Urinary bladder (tissue), 4 donors: ENCODE measurements at places on chromosomes 2 and 18. TPM values are rescaled to one million over a fixed set of nuclear protein-coding genes. Genes with fewer than 3 reads are reported as not detected.

The HOXD4 gene
- 4.0 TPM for total RNA-seq

The LYPD6 gene
- 16.9 TPM for total RNA-seq

The GKN2 gene
- not detected for total RNA-seq

The ADAM23 gene
- total RNA-seq, result 7.4 TPM

The DSEL gene
- 49.3 TPM for total RNA-seq

The ST3GAL5 gene
- 59.4 TPM for total RNA-seq

The MEMO1 gene
- 56.0 TPM for total RNA-seq

The COL4A3 gene
- 0.74 TPM for total RNA-seq

The PLB1 gene
- 5.0 TPM for total RNA-seq

The PSMA8 gene
- not detected for total RNA-seq

The TNFAIP6 gene
- 34.1 TPM for total RNA-seq

The PLEK gene
- 12.4 TPM for total RNA-seq

The HOXD12 gene
- 2.2 TPM for total RNA-seq

The NAGK gene
- total RNA-seq, result 41.8 TPM

The BOK gene
- 16.7 TPM for total RNA-seq

The NEU2 gene
- total RNA-seq, result not detected

The TMEM87B gene
- 44.3 TPM for total RNA-seq

The SEMA4F gene
- total RNA-seq, result 2.2 TPM

The DTNA gene
- 31.7 TPM for total RNA-seq

The DQX1 gene
- 0.37 TPM for total RNA-seq

The SERPINB12 gene
- not detected for total RNA-seq

The SPATA3 gene
- not detected for total RNA-seq

The NTSR2 gene
- not detected for total RNA-seq

The NEUROD1 gene
- not detected for total RNA-seq

The PLGLB2 gene
- 3.9 TPM for total RNA-seq

The STARD6 gene
- 0.53 TPM for total RNA-seq

The SERPINB5 gene
- total RNA-seq, result 27.1 TPM

The GMPPA gene
- total RNA-seq, result 34.3 TPM

The SCN7A gene
- total RNA-seq, result 133 TPM

The CELF4 gene
- total RNA-seq, result 0.79 TPM

The LRRTM4 gene
- total RNA-seq, result 13.9 TPM

The NGEF gene
- total RNA-seq, result 4.1 TPM

The CNDP1 gene
- total RNA-seq, result 0.16 TPM

The SERPINB11 gene
- 3.5 TPM for total RNA-seq

The DGKD gene
- total RNA-seq, result 26.4 TPM

The OR6B2 gene
- total RNA-seq, result not detected

The RTP5 gene
- total RNA-seq, result not detected

The SPC25 gene
- 11.5 TPM for total RNA-seq

The SEPTIN10 gene
- 140 TPM for total RNA-seq

The MC4R gene
- total RNA-seq, result 0.16 TPM

The TTC27 gene
- total RNA-seq, result 22.9 TPM

The DAPL1 gene
- total RNA-seq, result not detected

The IRS1 gene
- total RNA-seq, result 28.5 TPM

The CFAP210 gene
- not detected for total RNA-seq

The LONRF2 gene
- total RNA-seq, result 6.7 TPM

The GREB1 gene
- total RNA-seq, result 9.1 TPM

The POLR1A gene
- 11.5 TPM for total RNA-seq

The CRIM1 gene
- total RNA-seq, result 78.0 TPM

The CYP1B1 gene
- total RNA-seq, result 16.7 TPM

The C18orf63 gene
- total RNA-seq, result not detected

The BCL11A gene
- total RNA-seq, result 10.9 TPM

The PAX8 gene
- 0.26 TPM for total RNA-seq
